Central memory CD8-positive, alpha-beta T cell (primary cell): ENCODE measurements at places on chromosomes 4 and X.

DNA sequence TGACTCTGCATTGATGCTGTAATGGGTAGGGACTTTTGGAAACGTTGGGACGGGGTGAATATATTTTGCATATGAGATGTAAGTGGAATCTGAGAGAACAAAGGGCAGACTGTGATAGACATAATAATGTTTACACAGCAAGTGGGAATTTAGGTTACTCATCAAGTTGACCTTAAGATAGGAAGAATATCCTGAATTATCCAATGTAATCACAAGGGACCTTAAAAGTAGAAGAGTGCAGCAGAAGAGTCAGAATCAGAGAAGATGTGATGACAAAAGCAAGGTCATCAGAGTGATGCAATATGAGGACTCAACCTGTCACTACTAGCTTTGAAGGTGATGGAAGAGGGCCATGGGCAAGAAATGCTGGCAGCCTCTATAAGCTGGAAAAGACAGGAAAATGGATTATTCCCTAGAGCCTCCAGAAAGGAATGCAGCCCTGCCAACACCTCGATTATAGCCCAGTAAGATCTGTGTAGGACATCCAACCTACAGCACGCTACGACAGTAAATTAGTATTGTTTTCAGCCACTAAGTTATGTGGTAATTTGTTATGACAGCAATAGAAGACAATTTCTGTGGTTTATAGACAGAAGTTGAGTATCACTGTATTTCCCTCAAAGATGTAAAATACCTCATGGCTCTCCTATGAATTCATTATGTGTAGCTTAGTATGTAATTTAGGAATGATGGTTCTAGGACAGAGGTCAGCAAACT, 26.4 kb downstream of the MORC4 start:
- no peak overlapping the region for H3K27ac ChIP-seq
- no peak for DNase-seq
- H3K27me3 ChIP-seq = no peaks in the 10 kb centered on the region
- H3K36me3 ChIP-seq = peaks cover 7% of the 10 kb centered on the region
- H3K4me1 ChIP-seq = no peaks in the 10 kb centered on the region

DNA sequence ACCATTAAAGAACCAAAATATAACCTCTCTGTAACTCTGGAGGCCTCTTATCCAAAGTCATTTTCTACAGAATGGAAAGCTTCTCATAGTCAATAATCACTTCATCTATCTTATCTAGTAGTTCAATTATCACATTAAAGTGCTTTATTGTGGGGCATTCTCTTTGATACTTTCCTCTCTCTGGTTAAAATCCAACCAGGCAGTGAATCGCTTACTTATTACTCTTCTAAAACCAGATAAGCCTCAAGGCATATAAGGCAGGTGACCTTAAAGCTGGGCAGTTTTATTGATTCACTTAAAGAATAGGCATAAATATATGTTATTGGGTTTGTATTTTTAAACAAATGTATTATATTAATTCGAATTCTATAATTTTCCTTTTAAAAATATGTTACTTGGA, 2162.1 kb upstream of the TENM3 start:
- no peaks in the 10 kb centered on the region for H3K36me3 ChIP-seq
- no peak overlapping the region for H3K4me3 ChIP-seq
- DNase-seq = no peak
- H3K4me1 ChIP-seq = no peaks in the 10 kb centered on the region
- no peak overlapping the region for H3K27ac ChIP-seq

- no peak overlapping the region for H3K27ac ChIP-seq
- no peak overlapping the region for H3K4me3 ChIP-seq
- H3K27me3 ChIP-seq = no peaks in the 10 kb centered on the region
- peaks cover 2% of the 10 kb centered on the region for H3K36me3 ChIP-seq
- H3K4me1 ChIP-seq = no peaks in the 10 kb centered on the region
- no peak for DNase-seq
Measured at GRCh38 chrX:31423609-31424189, 351.9 kb upstream of the FTHL17 start.

DNA sequence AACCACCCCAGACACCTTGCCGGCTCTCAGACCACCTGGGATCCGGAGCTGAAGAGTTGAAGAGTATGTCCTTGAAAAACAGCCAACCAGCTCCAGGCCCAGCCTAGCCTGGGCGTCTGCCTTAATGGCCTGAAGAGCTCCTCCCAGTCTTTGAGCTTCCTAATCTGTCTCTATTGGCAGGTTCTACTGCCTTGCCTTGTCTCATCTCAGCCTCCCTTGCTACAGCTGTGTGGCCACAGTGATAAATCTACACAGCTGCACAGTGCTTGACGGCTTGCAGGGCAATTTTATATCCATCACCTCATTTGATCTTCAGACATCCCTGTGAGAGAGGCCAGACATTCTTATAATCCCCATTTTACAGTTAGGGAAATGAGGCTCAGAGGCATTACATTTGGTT, 19.9 kb downstream of the AWAT2 start:
- H3K27ac ChIP-seq = no peak overlapping the region
- no peak overlapping the region for H3K4me3 ChIP-seq

DNA sequence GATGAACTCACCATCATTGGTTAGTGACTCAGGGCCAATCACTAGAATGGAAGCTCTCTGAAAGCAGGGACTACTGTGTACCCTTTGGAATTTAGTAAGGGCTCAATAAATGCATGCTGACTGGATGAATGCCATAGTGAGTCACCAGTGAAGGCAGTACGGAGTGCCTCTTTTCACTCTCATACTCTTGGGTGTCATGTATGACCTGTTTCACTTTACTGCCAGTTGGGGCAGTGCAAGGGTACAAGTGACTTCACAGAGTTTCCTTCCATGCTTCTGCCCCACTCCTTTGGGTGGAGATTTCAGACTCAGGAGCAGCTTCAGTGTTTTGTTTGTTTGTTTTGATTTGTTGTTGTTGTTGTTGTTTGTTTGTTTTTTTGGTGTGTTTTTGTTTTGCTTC, 57.7 kb downstream of the SOX3 start:
- no peaks in the 10 kb centered on the region for H3K4me1 ChIP-seq
- H3K27me3 ChIP-seq = no peaks in the 10 kb centered on the region
- H3K27ac ChIP-seq = no peak overlapping the region

DNA sequence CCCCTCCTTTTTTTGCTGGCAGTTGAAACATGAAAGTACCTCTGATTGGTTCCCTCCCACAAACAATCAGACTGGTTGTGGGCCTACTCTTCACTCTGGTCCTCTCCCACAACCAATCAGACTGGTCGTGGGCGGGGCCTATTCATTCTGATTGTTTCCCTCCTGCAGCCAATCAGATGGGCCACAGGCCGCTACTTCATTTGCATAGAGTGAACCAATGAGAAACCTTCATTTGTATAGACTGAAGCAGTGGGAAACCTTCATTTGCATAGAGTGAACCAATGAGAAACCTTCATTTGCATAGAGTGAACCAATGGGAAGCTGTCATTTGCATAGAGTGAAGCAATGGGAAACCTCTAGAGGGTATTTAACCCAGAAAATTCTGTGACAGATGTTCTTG, 55.2 kb downstream of the TRMT44 start:
- DNase-seq = no peak
- H3K27me3 ChIP-seq = no peaks in the 10 kb centered on the region
- H3K4me1 ChIP-seq = no peaks in the 10 kb centered on the region

DNA sequence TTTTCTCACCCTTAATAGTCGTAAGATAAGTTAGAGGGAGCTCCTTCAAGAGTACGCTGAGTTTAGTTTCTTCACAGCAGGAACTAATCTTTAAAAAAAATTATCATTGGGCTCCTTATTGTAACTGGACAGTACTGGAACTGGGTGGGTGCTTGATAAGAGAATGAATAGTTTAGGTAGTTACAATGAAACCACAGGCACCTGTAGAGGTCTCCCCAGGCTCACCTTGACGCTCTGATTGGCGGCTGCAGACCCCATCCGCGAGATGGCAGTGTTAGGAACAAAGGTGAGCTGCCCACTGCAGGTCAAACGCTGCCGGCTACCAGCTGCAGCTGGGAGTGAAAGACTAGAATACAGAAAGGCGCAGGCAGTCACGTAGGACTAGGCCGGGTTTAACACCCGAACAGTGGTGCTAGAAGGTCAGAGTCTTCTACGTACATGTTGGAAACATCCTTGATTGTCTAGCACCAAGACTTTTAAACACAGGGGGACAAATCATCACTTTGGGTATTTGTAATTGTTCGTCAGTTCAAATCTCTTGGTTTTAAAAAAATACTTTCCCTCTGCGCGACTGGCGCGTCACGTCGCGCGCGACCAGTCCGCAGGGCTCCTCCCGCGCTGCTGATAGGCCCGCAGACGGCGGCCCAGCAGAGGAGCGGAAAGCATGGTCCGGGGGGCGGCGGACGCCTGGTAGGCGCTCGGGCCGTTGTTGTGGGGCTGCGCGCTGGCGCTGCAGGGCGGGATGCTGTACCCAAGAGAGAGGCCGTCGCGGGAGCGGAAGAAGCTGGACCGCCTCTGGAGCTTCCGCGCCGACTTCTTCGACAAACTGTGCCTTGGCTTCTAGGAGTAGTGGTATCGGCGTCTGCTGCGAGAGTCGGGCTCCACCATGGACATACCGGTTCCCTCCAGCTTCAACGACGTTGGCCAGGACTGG, 45.6 kb downstream of the SMARCA5 start:
- H3K4me1 ChIP-seq = peaks cover 18% of the 10 kb centered on the region
- H3K27ac ChIP-seq = peak overlapping the region; percentile 91
- H3K36me3 ChIP-seq = peaks cover 10% of the 10 kb centered on the region
- DNase-seq = peak; percentile 52

DNA sequence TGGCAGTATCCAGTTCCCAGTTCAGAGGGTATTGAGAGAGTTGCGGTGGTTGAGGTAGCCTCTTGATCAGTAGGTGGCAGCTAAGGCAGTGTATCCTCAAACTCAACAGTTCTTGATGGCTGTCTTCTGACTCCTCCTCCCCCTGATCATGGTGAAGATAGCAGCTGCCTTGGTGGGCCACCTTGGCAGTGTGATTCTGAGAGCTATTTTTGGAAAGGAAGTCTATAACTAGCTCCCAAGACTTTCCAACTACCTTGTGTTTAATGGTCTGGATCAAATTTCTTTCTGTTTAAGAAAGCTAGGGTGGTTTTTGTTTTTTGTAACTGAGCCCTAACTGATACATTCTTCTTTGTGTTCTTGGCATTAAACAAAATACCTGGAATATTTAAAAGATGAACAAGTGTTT, 10.5 kb upstream of the TBC1D19 start:
- no peak for DNase-seq
- H3K36me3 ChIP-seq = no peaks in the 10 kb centered on the region
- no peak overlapping the region for H3K27ac ChIP-seq
- H3K4me1 ChIP-seq = no peaks in the 10 kb centered on the region

DNA sequence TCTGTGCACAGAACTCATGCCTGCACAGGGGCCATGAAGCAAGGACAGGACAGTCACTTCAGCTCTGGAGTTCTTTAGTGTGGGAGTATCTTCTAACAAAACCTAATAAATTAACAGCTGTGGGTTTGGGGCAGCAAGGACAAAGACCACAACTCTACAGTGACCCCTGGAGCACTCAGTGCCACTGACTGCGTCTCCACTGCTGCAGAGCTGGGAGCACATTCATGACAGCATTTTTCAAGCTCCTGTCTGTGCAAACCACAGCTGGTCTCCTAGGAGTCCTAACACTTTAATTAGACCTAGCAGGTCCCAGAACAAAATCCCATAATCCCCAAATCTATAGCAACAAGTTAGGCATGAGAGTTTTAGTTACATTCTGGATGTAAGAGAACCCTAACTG, 76.5 kb downstream of the RTL9 start:
- H3K36me3 ChIP-seq = no peaks in the 10 kb centered on the region
- H3K4me3 ChIP-seq = no peak overlapping the region
- peaks cover 36% of the 10 kb centered on the region for H3K27me3 ChIP-seq
- H3K4me1 ChIP-seq = no peaks in the 10 kb centered on the region
- no peak overlapping the region for H3K27ac ChIP-seq

GRCh38 chr4:25926462-25926861, 12.4 kb downstream of the SMIM20 start:
- H3K4me1 ChIP-seq = peaks cover under 1% of the 10 kb centered on the region
- DNase-seq = no peak
- H3K36me3 ChIP-seq = peaks cover 6% of the 10 kb centered on the region
- H3K4me3 ChIP-seq = no peak overlapping the region

GRCh38 chr4:82661181-82661992, 99.6 kb upstream of the TMEM150C start:
- peaks cover 4% of the 10 kb centered on the region for H3K36me3 ChIP-seq
- no peaks in the 10 kb centered on the region for H3K27me3 ChIP-seq
- H3K4me1 ChIP-seq = no peaks in the 10 kb centered on the region
- no peak overlapping the region for H3K27ac ChIP-seq
- no peak for DNase-seq

- no peaks in the 10 kb centered on the region for H3K4me1 ChIP-seq
- H3K27ac ChIP-seq = no peak overlapping the region
- H3K27me3 ChIP-seq = no peaks in the 10 kb centered on the region
- DNase-seq = no peak
- no peaks in the 10 kb centered on the region for H3K36me3 ChIP-seq
Measured at GRCh38 chrX:110557864-110558263, 199.2 kb downstream of the RTL9 start.

DNA sequence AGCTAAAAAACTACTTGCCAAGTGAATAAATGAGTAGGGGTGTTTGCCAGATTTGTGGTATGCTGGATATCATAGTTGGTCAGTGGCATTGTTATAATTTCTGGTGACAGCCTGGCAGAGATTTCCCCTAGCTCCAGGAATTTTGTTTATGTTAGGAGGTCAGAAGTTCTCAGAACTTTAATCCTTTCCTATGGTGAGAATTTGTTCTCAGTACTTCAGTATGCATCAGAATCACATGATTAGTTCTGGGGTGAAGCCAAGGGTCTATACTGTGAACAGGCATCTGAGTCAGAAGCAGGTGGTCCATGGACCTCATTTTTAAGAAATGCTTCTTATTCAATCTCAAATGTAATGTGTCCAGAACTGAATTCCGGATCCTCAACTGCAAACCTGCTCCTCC, 10.5 kb downstream of the RASSF6 start:
- no peak overlapping the region for H3K27ac ChIP-seq
- no peaks in the 10 kb centered on the region for H3K4me1 ChIP-seq
- H3K36me3 ChIP-seq = no peaks in the 10 kb centered on the region

- H3K4me1 ChIP-seq = peaks cover 20% of the 10 kb centered on the region
- peaks cover 1% of the 10 kb centered on the region for H3K36me3 ChIP-seq
- H3K27ac ChIP-seq = no peak overlapping the region
- peaks cover 90% of the 10 kb centered on the region for H3K27me3 ChIP-seq
- no peak for DNase-seq
Measured at GRCh38 chr4:3871881-3872833, 106.0 kb downstream of the ADRA2C start.

GRCh38 chr4:128639541-128640270, 169.8 kb upstream of the JADE1 start:
- no peak overlapping the region for H3K4me3 ChIP-seq
- H3K27me3 ChIP-seq = no peaks in the 10 kb centered on the region
- no peak for DNase-seq
- peak overlapping the region; percentile 26 for H3K27ac ChIP-seq

DNA sequence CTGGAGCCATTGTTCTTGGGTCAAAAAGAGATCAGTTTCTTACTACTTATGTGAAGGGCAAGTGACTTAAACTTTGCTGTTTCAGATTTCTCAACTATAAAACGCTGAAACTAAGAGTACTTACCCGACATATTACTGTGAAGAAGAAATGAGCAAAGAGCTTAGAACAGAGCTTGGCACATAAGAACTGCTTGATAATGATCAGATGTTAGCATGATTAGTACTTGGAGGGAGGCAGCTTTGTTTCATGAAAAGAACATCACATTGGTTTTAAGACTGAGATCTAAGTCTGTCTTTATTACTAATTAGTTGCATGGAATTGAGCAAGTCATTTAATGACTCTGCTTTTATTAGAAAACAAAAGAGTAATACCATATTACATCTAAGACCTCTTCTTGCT, 169.1 kb downstream of the ARHGAP24 start:
- no peaks in the 10 kb centered on the region for H3K36me3 ChIP-seq
- no peaks in the 10 kb centered on the region for H3K27me3 ChIP-seq
- no peaks in the 10 kb centered on the region for H3K4me1 ChIP-seq

GRCh38 chr4:38775326-38775725, 7.5 kb downstream of the TLR10 start:
- no peak for DNase-seq
- H3K27ac ChIP-seq = no peak overlapping the region
- peaks cover 51% of the 10 kb centered on the region for H3K27me3 ChIP-seq
- no peaks in the 10 kb centered on the region for H3K4me1 ChIP-seq
